ENCODE measurements at places on chromosomes 7 and 10.

DNA sequence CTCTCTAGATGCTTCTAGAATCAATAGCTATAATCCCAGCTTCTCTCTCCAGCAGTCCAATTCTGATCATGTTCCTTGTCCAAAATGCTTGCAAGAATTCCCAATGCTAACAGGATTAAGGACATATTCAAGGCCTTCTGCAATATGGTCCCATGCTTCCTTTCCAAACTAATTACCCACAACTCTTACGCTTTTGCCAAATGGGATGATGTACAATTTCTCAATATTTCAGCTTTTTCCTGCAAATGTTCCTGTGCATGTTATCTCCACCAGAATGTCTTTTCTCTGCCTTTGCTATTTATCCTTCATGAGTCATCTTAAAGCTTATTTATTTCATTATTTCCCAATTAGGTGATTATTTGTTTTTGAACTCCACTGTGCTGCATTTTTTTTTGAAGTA, 556.4 kb downstream of the SORCS1 start:
- DNase-seq = no peak

DNA sequence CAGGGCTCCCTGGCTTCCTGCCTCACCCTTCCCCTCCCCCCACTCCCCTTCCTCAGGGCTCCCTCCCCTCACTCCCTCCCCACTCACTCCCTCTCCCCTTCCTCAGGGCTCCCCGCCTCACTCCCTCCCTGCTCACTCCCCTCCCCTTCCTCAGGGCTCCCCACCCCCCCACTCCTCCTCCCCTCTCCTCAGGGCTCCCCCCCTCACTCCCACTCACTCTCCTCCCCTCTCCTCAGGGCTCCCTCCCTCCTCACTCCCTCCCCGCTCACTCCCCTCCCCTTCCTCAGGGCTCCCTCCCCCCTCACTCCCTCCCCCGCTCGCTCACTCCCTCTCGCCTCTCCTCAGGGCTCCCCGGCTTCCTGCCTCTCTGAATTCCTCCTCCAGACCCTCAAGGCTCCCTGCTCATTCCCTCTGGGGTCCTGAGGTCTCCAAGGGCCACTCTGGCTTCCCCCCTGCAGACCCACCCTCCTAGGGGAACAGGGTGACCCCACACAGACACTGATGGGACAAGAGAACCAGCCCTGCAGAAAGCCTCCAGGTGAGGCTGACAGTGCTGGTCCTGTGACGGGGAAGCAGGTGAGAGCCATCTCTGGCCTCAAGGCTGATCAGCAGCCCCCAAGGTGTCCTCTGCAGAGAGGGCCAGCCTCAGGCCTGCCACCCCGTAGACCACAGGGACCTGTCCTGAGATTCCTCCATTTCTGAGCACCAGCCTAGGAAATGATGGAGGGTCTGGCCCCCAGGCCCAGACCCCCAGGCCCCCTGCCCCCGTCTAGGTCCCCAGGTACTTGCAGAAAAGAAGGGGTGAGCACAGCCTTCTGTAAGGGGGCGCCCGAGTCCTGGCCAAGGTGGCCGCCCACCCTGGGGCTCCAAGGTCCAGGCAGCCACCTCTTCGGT, 47.2 kb downstream of the PWWP2B start:
- no peak for DNase-seq

DNA sequence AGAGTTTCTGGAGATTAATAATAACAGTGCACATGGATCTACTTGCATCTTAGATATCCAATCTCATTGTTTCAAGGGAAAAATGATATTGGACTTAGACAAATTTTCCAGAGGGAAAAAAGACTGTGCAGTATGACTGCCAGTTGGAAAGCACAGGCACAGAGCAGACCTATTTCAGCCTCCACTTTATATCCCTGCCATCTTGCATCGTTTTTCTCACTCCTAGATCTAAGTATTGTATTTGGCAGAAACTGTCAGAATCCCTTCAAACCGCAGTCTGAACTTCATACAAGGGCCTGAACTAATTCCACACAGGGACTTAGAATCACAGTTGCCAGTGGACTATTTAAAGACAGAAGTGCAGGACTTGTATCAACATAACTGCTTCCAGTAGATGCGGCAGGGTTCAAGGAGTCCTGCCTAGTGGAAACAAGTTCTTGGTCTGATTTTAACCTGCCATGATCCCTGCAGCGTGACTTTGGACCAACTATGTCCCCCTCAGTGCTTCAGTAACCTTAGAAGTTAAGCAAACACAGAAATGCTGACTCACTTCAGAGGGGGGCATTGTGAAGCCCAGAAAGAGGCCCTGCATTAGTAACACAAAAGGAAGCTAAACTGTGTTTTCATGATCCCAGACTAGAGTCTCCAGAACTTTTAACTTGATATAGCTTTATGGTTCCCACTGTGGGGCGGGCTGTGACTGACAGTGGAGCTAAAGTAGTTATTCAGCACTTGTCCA, 95.7 kb upstream of the PALS2 start:
- no peak for DNase-seq

GRCh38 chr7:46450425-46450824, 529.4 kb upstream of the IGFBP3 start:
- no peak for DNase-seq

DNA sequence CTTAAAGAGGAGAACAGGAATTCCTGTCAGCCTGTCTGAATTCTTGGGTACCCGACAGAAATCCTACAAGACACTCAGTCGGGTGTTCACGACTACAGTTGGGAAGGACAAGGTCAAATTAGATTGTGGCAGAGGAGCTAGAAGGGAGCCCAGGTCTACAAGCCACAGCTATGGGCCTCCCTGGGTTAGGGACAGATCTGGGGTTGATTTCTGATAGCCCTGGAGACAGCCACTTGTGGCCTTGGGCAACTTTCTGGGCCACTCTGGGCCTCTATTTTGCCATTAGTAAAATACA, 39.7 kb upstream of the ANTXRL start:
- no peak for DNase-seq

DNA sequence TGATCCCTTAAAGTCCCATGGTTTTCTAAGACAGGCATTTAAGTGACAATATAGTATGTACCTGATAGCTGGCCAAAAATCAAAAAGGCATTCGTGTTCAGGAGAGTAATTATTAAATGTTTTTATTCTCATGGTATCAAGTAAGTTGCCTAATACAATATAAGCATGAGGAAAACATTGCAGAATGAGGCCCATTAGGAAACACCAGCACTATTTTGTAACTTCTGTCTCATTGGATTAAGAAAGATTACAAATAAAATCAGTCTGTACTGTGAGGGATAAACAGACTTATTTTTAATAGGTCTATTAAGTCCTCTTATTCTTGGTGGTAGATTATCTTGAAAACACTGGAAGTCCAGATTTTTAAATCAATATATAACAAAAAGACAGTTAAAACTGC, 110.1 kb downstream of the SNX13 start:
- DNase-seq = no peak

DNA sequence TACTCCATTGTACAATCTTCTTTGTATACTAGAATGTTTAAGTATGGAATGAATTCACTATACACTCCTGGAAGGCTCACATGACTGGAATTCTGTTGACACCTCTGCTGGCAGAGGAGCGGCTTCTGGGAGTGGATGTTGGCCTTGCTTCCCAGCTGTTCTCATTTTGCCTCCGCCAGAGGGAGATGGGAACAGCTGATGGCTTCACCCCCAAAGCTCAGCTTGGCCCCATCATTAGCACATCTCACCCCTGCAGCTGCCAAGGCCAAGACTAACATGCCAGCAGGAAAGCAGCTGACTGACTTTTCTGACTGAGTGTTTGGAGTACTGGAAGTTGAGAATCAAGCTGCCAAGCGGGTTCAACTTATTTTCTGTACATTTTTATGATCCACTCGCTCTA, 15.1 kb downstream of the ADAM12 start:
- no peak for DNase-seq

DNA sequence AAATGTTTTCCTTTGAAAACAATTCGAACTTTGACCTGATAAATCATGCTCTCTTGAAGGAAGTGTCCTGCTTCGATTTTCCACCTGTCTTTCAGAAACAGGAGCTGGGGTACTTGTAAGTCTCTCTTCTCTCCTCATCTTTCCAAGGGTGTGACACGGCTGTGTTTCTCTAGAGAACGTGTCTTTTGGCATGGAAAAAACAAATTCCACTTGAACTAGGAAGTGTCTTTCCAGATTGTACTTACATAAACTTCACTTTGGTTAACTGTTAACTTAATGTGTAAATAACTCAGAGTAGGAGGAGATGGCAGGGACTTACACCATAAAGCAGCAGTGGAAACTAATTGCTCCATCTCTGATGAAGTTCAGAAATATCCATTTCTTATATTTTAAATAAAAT, 4.2 kb upstream of the CALCR start:
- no peak for DNase-seq

DNA sequence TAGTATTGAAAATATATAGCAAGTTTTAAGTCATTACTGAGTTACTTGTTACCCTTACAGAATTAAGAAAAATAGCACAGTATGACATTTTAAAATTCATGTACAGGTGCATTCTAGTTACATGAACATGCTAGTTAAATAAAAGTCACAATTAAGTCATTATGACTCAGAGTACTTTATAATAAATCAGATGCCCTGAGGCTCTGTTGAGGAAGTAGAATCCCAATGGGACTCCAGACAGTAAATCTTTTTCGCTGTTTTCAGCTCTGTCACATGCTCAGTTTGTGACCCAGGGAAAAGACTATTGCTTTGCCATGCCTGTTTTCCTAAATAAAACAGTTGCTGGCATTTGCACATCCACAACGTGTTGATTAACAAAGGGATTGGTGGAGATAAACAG, 21.0 kb downstream of the NUDT13 start:
- no peak for DNase-seq

DNA sequence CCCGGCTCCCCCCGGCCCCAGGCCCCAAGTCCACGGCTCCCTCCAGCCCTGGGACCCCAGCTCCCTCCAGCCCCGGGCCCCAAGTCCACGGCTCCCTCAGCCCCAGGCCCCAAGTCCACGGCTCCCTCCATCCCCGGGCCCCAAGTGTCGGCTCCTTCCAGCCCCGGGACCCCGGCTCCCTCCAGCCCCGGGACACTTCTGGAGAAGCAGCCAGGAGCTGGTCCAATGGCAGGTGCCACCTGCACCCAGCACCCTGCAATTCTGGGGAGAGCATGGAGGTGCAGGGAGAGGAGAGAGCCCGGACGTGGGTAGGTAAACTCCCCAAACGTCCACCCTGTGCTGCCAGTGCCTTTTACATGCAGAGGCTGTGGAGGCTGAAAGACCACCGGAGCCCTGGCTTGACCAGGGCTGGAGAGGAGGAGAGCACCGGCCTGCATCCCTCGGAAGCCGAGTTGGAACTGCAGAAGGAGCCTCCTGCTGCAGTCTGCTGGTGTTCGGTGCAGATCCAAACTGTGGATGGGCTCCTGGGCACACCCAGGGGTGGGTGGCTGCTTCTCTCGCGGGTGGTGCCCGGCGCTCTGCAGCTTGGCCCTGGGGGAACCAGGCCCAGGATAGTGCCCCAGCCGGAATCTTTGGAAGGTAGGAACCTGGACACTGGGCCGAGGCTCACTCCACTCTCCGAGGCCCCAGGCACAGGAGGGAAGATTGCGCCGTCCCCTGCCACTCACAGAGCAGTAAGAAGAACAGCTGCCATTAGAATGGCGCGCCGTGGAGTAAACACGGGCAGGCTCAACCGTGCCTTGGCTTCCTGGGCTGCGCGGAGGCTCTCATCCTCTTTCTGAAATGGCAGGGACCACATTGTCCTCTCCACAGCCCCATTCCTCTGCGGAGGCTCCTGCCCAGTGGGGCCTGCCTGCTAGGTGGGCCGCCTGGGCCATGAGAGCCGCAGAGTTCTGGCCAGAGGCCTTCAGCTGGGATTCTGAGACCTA, 14.7 kb downstream of the SHH start:
- no peak for DNase-seq

DNA sequence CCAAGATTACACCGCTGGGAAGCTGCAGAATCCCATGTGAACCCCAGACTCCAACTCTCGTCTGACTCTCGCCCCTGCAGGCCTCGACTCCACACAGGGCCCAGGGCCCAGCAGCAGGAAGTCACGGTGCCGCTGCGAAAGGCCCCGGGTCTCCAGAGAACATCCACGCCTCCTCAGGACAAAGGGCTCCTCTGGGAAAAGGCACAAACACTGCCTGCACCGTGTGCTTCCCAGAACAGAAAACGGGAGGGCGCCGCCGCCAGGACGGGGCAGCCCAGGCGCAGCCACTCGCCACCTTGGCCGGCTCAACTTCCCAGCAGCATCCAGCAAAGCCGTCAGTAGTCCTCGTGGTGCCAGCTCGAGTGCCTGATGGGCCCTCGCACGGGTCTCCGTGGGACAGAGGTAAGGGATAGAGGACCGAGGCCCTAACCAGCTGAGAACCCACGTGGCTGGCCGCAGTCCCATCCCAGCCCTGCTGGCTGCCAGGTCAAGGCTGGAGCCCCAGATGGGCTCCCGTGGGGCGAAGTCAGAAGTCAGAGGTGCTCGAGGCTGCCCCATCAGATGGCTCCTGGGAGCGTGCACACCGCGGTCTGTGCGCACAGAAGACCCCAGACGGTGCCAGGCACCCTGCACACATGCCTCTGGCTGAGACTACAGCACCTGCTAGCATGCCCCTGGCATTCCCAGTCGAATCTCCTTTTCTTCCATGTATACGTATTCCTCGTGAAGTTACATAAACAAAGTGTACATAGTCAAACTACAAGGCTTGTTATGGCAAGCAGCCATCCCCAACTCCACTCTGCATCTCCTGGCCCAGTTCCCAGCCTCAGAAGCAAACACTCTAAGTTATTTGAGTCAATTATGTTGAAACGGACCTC, 60.2 kb downstream of the MAD1L1 start:
- no peak for DNase-seq

DNA sequence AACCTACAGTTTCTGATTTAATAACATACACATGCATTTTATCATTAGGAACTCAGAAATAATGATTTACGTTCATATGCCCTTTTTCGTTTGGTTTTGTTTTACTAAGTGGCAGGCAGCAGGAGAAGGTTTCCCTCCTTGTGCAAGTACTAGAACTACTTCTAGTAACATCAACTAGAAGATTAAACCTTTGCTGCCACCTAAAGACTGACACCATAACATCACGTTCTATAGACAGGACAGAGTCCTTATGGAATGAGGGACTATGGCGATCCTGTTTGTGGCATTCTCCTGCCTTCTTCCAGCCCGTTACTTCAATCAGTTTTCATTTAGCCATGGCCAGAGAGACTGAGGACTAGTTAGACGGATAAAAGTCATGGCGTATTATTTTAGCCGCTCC, 53.2 kb downstream of the GAD2 start:
- no peak for DNase-seq

DNA sequence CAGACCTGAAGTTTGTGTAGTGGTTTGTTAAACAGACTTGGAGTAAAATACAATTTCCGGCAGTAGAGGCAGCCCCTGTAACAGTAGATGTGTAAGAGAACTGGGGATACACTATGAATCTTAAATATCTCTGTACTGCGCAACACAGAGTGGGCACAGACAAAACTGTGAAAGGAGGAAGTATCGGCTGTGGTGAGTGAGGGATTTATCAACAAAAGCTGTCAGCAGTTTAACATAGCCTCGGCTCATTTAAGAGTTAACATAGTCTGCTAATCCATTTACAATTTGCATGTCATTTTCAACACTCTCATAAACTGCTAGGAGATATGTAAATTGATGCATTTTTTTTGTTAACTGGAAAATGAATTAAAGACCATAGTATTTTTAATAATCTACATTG, 225.2 kb downstream of the ZWINT start:
- DNase-seq = no peak
